ENCODE measurements at places on chromosomes 16 and 17. TPM values are rescaled to one million over a fixed set of nuclear protein-coding genes. Genes with fewer than 3 reads are reported as not detected.

Gene C17orf78
- total RNA-seq = not detected

Gene TVP23A
- 0.09 TPM for total RNA-seq

Gene TBC1D3K
- not detected for total RNA-seq

Gene CCT6B
- total RNA-seq = 1.9 TPM

Gene LDHD
- 27.7 TPM for total RNA-seq

Gene KIFC3
- 103 TPM for total RNA-seq

DNA sequence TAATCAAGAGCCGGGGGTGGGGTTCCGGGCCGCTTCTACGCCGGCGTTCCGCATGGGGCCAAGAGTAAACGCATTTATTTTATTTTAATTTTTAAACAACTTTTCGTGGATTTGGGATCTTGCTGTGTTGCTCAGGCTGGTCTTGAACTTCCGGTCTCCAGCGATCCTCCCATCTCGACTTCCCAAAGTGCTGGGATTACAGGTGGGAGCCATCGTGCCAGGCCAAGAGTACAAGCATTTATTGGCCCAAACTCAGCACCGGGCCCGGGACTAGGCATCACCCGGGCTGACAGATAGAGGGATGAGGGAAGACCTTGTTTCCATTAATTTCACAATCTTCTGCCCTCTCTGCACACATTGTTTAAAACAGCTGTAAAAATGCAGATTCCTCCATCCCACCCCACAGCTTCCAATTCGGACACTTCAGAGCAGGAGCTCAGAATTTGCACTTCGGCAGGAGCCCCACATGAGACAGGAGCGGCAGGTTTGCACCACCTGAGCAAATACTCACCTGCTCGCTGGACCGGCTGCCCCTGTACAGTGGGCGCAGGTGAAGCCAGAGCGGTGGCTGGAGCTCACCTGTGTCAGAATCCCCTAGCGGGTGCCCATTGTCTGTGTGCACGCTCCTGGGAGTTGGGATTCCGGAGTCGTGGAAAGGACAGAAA is 663 bp upstream of the GINS2 start:
- H3K4me3 ChIP-seq = peak overlapping the region; percentile 67
- peaks cover 3% of the 10 kb centered on the region for H3K4me1 ChIP-seq
- no peak for DNase-seq
- H3K36me3 ChIP-seq = no peaks in the 10 kb centered on the region

GRCh38 chr16:13036600-13036999 is 135.2 kb downstream of the SHISA9 start:
- no peaks in the 10 kb centered on the region for H3K36me3 ChIP-seq
- no peaks in the 10 kb centered on the region for H3K4me1 ChIP-seq
- H3K27me3 ChIP-seq = no peaks in the 10 kb centered on the region
- H3K27ac ChIP-seq = no peak overlapping the region
- peak; percentile 56 for DNase-seq

GRCh38 chr17:41681776-41682175 is 6.9 kb upstream of the EIF1 start:
- no peak overlapping the region for H3K4me3 ChIP-seq
- no peaks in the 10 kb centered on the region for H3K27me3 ChIP-seq
- no peak overlapping the region for H3K27ac ChIP-seq
- no peaks in the 10 kb centered on the region for H3K36me3 ChIP-seq
- no peak for DNase-seq

GRCh38 chr16:4060823-4061222 is 55.4 kb downstream of the ADCY9 start:
- no peaks in the 10 kb centered on the region for H3K36me3 ChIP-seq
- peaks cover 9% of the 10 kb centered on the region for H3K4me1 ChIP-seq
- no peak for DNase-seq

- H3K27ac ChIP-seq = no peak overlapping the region
- no peak for DNase-seq
These were observed 16.5 kb upstream of the CLEC18C start for GRCh38 chr16:70157105-70157476.

DNA sequence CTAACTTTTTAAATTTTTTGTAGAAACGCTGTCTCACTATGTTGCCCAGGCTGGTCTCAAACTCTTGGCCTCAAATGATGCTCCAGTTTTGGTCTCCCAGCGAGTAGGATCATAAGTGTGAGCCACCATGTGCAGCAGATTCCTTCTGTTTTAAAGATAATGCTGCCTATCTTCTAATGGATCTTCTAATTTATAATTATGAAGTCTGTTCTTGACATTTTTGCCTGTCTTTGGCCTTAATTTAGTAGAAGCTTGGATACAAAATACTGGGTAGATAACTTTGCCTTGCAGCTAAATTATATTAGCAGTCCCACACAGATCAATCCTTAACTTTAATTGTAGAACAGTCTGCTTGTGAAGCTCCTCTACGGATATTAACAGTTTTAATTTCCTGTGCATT is 566.6 kb upstream of the CDH8 start:
- no peak overlapping the region for H3K27ac ChIP-seq
- H3K36me3 ChIP-seq = no peaks in the 10 kb centered on the region
- H3K4me3 ChIP-seq = no peak overlapping the region
- H3K27me3 ChIP-seq = no peaks in the 10 kb centered on the region

- no peak for DNase-seq
- no peak overlapping the region for H3K27ac ChIP-seq
- H3K4me3 ChIP-seq = no peak overlapping the region
- H3K4me1 ChIP-seq = peaks cover 6% of the 10 kb centered on the region
These were observed 82.5 kb downstream of the C17orf67 start for GRCh38 chr17:56751145-56751738.

GRCh38 chr16:10182222-10183053 is at the start of gene GRIN2A:
Gene GRIN2A (minus strand): TSS chr16:10182428. CDS start chr16:10180411, 2,017 bp downstream.
- no peak within 1 kb of the TSS for H3K27ac ChIP-seq
- no peak for DNase-seq
- peaks cover 14% of the 10 kb centered on the region for H3K4me1 ChIP-seq
- no peaks in the 10 kb centered on the region for H3K36me3 ChIP-seq
- peak within 1 kb of the TSS; percentile 35 for H3K4me3 ChIP-seq

- no peak for DNase-seq
- H3K27me3 ChIP-seq = no peaks in the 10 kb centered on the region
- peaks cover 8% of the 10 kb centered on the region for H3K4me1 ChIP-seq
- H3K36me3 ChIP-seq = peaks cover 3% of the 10 kb centered on the region
- H3K4me3 ChIP-seq = peak overlapping the region; percentile 91
These were observed 658 bp downstream of the SYNRG start for GRCh38 chr17:37608351-37609169.

DNA sequence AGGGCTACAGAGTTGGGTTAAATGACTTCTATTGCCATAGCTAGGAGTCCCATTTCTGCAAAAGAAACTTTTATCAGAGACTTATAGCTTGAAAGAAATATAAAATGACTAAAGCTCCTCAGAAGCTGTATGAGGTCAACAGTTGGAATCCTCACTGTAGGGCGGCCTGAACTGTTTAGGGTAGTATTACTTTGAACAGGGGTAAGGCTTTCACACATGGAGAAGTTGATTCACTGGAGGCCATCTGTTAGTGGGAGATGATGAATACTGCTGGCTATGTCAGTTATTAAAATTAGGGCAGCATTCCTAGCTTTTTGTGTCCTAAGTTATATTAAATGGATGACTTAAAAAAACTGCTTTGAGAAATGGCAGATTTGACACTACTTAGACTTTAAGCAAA is 6.0 kb downstream of the TTC19 start:
- H3K27me3 ChIP-seq = no peaks in the 10 kb centered on the region
- H3K27ac ChIP-seq = no peak overlapping the region
- H3K36me3 ChIP-seq = peaks cover 65% of the 10 kb centered on the region
- no peak overlapping the region for H3K4me3 ChIP-seq

DNA sequence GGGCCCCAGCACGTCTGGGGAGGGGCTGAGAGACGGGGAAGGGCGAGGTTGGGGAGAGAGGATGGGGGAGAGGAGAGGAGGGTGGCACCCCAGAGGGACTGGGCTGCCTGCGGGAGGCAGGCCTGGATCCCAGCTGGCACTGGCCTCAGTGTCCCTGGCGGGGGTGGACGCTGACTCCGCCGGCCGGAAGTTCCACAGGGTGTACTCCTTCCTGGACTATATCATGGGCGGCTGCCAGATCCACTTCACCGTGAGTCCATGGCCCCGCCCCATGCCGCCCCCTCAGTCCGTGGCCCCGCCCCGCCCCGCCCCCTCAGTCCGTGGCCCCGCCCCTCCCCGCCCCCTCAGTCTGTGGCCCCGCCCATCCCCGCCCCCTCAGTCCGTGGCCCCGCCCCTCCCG is 11.3 kb downstream of the CPNE7 start:
- no peaks in the 10 kb centered on the region for H3K27me3 ChIP-seq
- no peak overlapping the region for H3K27ac ChIP-seq
- H3K4me1 ChIP-seq = peaks cover 10% of the 10 kb centered on the region
- DNase-seq = no peak

DNA sequence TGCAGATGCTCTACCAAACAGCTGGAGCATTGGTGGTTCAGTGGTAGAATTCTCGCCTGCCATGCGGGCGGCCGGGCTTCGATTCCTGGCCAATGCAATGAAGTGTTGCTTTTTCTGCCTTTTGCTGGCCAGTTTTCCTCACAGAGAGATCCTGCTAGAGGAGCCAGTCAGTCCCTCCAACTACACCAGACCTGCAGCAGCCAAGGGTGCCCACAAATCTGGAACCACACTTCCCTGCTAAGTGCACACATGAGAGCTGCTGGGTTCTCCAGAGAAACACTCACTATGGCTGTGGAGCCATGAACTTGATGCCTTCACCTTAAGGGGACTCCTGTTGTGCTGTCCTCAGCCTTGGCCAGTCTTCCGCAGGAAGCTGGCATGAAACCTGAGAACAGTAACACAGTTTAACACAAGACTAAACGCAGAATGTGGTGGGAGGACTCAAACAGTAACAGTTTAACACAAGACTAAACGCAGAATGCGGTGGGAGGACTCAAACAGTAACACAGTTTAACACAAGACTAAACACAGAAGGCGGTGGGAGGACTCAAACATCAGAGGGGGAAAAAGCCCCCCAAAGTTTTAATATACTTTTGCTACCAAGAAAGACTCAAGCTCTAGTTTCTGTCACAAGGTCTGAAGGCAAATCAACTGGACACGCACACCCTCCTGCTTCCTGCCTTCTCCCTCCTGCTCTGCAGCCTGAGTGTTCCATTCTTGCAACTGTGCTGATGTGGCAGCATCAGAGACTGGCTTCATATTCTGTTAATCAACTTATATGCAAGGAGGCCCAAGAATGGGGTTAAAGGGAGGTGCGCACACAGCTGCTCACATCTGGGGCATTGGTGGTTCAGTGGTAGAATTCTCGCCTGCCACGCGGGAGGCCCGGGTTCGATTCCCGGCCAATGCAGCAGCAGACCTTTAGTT is 12.0 kb downstream of the VAC14 start:
- no peak overlapping the region for H3K4me3 ChIP-seq
- H3K4me1 ChIP-seq = peaks cover 3% of the 10 kb centered on the region
- no peak for DNase-seq
- no peaks in the 10 kb centered on the region for H3K27me3 ChIP-seq

- H3K27ac ChIP-seq = no peak overlapping the region
- no peak overlapping the region for H3K4me3 ChIP-seq
- H3K36me3 ChIP-seq = no peaks in the 10 kb centered on the region
- H3K4me1 ChIP-seq = peaks cover 3% of the 10 kb centered on the region
These were observed 123.9 kb upstream of the CIBAR2 start for GRCh38 chr16:85235991-85236817.

- no peaks in the 10 kb centered on the region for H3K36me3 ChIP-seq
- H3K4me3 ChIP-seq = no peak overlapping the region
- no peak for DNase-seq
- no peaks in the 10 kb centered on the region for H3K4me1 ChIP-seq
- no peaks in the 10 kb centered on the region for H3K27me3 ChIP-seq
These were observed 18.8 kb upstream of the RBL2 start for GRCh38 chr16:53415504-53415903.

DNA sequence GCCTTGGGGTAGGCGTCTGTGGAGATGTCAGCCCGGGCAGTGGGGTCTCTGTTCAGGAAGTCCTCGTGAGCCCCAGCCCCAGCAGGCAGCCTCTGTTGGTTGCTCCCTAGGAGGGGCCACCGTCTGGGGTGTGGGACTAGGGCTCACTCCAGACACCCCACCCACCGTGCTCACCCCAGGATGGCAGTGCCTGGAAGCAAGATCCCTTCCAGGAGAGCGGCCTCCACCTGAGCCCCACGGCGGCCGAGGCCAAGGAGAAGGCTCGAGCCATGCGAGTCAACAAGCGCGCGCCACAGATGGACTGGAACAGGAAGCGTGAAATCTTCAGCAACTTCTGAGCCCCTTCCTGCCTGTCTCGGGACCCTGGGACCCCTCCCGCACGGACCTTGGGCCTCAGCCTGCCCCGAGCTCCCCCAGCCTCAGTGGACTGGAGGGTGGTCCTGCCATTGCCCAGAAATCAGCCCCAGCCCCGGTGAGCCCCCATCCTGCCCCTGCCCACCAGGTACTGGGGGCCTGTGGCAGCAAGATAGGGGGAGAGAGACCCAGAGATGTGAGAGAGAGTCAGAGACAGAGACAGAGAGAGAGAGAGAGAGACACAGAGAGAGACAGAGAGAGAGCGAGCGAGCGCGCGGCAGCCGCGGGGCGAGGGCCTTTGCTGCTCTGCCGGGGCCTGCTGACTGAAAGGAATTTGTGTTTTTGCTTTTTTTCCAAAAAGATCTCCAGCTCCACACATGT is 9.8 kb downstream of the NTHL1 start:
- peak overlapping the region; percentile 91 for H3K27ac ChIP-seq
- DNase-seq = no peak
- H3K4me3 ChIP-seq = peak overlapping the region; percentile 69
- H3K27me3 ChIP-seq = no peaks in the 10 kb centered on the region

DNA sequence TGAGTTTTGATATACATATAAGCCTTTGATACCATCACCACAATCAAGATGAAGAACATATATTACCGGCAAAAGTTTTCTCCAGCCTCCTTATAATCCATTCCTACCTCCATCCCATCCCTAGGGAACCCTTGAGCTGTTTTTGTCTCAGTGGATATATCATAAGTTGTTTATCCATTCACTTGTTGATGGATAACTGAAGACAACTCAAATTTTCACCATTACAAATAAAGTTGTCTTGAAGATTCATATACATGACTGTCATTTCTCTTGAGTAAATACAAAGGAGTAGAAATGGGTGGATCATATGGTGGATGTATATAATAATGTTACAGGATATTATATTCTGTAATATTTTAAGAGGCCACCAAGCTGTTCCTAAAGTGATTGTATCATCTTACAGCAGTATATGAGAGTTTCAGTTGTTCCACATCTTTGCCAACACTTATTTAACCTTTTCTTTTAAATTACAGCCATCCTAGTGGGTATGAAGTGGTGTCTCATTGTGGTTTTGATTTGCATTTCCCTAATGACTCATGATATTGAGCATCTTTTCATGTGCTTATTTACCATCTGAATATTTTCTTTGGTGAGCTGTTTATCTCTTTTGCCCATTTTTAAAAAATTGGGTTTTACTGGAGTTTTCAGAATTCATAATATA is 17.4 kb downstream of the NF1 start:
- no peak overlapping the region for H3K27ac ChIP-seq
- H3K27me3 ChIP-seq = no peaks in the 10 kb centered on the region
- H3K4me1 ChIP-seq = no peaks in the 10 kb centered on the region
- H3K4me3 ChIP-seq = no peak overlapping the region
- H3K36me3 ChIP-seq = no peaks in the 10 kb centered on the region

DNA sequence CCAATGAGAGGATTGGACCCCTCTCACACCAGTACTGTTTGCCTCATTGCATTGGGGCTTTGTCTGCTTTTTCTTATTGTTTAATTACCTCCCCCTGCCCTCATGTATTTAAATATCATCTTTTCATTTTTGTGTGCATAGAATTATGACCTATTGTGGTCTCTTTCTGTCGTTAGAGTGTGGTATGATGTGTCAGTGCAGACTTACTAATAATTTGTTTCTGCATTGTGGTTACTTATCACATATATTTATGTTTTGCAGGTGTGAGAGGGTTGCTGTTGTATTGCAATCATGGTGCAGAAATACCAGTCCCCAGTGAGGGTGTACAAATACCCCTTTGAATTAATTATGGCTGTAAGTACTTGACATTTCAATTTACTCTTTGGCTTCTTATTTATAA is 2.5 kb downstream of the SEC14L1 start:
- peaks cover 20% of the 10 kb centered on the region for H3K4me1 ChIP-seq
- H3K36me3 ChIP-seq = no peaks in the 10 kb centered on the region
- H3K27ac ChIP-seq = no peak overlapping the region
- H3K4me3 ChIP-seq = peak overlapping the region; percentile 3
- no peaks in the 10 kb centered on the region for H3K27me3 ChIP-seq

Data from liver (tissue), 10 donors.